NCI-H2081 treated with DMSO at 0.1 percent for 48 hours (cell line): ENCODE measurements at places on chromosomes 7 and 10.

GRCh38 chr7:45196374-45196773 lies 38.8 kb downstream of the RAMP3 start:
- no peak for DNase-seq

DNA sequence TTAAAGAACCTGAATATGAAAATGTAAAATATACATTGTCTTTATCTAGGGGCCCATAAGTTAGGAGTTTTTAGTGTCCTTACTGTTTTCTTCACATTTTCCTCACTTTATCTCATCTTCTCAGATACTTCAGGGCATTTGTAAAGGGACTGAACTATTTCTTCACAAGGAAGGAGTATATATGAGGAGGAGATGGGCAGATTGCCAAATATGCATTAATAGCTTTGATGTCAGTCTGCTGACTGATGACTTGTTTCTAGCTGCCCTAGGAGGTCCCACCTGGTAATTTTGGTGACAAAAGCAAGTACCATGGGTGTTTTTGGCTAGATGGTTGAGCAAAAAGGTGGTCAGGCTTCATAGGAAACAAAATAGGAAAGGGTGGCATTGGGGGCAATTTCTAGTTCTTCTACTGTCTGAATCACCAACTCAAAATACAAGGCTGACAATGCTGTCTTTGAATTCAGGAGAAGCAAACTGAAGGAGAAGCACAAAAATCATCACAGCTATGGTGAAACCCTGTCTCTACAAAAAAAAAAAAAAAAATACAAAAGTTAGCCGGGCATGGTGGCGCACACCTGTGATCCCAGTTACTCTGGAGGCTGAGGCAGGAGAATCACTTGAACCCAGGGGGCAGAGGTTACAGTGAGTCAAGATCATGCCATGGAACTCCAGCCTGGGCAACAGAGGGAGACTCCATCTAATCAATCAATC lies 10.4 kb upstream of the STRIP2 start:
- DNase-seq = no peak

- DNase-seq = no peak
These were observed 770.4 kb downstream of the TNS3 start for GRCh38 chr7:46811529-46811928.

DNA sequence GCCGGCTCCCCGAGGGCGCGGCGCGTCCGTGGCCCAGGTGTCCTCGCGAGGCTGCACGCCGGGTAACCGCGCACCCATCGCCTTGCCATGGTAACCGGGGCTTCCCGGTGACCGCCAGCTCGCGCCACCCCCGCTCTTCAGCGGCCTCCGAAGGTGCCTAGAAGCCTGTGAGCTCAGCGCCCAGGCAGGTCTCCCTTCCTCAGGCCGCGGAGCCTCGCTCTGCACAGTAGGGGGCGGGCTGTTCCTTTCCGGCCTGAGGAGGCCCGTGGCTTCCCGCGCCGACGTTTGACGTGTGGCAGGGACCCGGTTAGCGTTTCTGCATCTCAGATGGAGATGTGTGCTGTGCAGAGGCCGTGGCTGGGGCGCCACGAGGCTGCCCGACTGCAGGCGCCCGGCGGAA lies 117.1 kb downstream of the DYNC2I1 start:
- no peak for DNase-seq

DNA sequence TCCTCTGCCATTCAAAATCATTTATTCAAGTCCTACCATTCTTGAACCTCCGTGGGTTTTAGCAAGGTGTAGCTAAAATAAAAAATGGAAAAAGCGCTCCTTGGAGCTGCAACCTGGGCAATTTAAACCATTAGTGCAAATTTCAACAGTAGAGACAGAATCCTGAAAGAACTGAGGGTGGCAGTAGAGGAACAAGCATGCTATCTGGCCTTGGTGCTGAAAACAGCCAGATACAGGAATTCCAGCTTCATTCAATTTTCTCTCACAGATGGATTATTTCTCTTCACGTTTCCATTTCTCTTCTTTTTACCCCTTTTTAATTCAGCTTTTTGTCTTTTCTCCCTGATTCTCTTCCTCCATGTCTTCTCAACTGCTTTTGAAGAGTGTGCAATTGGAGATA lies 77.7 kb downstream of the OTUD1 start:
- DNase-seq = no peak

GRCh38 chr10:113528876-113529275 lies 24.0 kb upstream of the HABP2 start:
- no peak for DNase-seq

GRCh38 chr10:16779384-16779915 lies 37.8 kb downstream of the RSU1 start:
- DNase-seq = no peak

DNA sequence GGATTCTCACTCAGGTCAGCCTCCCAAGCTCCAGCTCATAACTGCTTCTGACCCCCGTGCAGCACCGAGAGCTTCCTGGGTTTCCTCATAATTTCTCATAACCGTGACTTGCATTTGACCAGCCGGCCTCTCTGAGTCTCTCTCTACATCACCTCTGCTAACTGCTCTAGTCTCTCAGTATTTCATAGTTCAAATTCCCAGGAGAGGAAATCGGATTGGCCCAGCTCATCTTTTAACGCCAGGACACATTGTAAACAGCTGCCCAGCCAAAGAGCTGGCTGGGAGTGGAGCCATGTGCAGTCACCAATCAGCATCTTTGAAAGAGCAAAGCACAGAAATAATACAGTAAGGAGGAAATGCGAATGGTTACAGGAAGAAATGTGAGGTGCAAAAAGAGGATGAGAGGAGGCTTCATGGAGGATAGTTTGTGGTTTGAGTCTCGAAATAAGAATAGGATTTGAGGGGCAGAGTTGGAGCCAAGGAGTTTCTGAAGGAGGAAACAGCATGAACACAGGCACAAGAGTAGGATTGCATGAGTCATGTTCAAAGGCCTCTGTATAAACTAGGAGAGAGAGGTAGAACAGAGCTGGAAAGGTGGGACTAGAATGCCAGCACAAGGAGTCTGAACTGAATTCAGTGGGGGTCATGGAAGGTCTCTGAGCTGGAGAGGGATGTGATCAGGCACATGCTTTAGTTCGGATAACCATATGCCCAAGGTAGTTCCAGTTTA lies 15.2 kb upstream of the LBX1 start:
- no peak for DNase-seq
